ENCODE measurements at places on chromosomes 12 and 14.
A peak's percentile ranks its signal among the peaks of the same experiment; 100 is the strongest.

GRCh38 chr12:123062681-123063486 is 82.4 kb downstream of the ARL6IP4 start:
- peak; percentile 75 for DNase-seq

DNA sequence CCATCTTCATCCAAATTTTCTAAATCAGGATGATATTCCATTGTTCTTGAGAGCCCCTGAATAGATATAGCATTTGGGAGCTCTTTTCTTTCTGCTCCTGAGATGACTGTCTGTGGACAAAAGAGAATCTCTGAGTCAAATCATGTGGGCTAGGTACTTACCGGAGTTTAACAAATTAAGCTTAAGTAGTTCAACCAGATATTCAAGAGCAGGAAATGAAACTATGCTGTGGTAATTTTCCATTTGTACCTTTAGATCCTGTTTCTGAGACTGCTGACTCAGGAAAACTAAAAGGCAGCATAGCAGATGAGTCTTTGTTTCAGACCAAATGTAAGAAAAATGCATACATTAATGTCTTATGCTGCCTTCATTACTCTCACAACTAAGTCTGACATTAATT is at the start of gene CLEC7A:
Gene CLEC7A, minus strand, starts transcription at position 158 of the 400 bp plus-strand sequence. Its CDS starts 117 bp downstream, at position 41.
- no peak for DNase-seq

- DNase-seq, result peak; percentile 27
Observed at GRCh38 chr12:56257491-56258067, 605 bp downstream of the ANKRD52 start.

DNA sequence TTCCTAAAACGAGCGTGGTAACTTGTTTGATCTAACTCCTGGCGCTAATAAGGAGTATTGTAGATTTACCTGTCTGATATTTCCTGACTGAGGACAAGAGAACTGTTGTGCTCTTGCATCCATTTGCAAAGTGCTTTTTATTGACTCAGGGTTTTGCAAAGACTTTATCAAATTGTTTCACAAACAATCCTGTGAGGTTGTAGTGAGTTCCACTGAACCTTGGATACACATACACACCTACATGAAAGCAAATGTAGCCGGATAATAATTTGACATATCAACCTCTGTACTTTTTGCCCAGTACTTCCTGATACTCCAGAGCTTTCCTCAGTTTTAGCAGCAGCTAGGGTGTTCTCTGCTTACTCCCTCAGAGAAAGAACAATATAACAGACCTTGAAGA is 6.7 kb upstream of the PTGER2 start:
- no peak for DNase-seq

- DNase-seq, result no peak
Observed at GRCh38 chr12:92051441-92051840, 94.2 kb downstream of the BTG1 start.

DNA sequence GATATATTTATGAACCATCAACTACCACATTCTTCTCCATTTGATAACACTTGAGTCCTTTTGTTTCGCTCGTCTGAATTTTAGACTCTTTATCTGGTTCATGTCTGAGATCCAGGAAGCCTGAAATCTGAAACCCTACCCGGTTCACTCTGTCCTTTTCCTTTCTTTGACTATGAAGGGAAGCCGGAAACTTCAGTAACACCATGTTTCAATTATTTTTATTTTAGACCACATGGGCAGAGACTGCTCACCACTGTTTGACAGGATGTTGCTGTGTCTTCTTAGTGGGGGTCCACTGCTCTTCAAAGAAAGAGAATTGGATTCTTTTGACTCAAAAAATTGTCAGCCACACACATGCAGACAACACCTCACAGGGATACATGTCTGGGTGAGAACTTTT is 331.9 kb upstream of the FLRT2 start:
- no peak for DNase-seq

- no peak for DNase-seq
Observed at GRCh38 chr14:19729763-19730162, 13.6 kb upstream of the OR4Q3 start.

DNA sequence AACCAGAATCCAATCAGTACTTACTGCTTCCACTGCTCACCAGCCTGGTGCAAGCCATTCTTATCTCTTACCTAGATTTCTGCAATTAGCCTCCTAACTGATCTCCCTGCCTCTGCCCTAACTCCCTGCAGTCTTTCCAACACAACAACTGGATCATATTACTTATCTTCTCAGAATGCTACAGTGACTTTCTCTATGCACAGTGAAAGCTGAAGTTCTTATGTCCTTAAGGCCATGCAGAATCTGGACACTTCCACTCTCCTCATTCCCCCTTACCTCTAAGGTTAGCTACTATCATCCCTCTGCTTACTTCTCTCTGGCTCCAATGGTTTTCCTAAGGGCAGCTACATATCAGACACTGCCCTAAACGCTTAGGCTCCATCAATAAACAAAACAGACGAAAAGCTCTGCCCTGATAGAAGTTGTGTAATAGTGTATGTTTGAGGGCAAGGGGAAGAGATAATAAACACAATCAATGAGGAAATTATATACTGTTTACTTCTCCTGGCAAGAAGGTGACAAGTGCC is 4.0 kb downstream of the KTN1 start:
- DNase-seq, result no peak

DNA sequence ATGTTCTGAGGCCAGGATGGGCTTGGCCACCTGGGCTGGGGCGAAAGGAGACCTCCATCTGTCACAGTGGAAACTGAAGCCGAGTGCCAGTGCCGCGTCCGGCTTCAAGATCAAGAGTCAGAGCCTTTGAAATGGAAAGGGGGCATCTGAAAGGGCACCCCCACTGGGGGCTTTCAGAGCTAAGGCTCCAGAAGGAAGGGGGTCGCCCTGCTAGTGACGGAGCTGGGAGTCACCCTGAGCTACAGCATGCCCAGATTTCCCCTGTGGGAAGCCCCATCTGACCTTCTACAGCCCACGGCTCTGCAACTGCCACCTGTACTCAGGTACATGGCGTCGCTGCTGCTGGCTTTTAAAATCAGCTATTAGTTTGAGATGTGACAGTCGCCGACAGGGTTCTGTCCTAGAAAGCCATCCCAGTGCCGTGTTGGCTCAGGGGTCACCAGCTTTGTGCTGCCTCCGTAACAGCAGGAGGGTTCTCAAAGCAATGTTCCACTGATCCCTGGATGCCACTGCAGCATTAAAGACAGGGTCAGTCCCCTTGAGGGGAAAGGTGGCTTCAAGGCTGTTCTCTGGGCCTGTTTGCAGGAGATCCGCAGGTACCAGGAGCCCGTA is 31.5 kb downstream of the CCNK start:
- DNase-seq, result no peak

DNA sequence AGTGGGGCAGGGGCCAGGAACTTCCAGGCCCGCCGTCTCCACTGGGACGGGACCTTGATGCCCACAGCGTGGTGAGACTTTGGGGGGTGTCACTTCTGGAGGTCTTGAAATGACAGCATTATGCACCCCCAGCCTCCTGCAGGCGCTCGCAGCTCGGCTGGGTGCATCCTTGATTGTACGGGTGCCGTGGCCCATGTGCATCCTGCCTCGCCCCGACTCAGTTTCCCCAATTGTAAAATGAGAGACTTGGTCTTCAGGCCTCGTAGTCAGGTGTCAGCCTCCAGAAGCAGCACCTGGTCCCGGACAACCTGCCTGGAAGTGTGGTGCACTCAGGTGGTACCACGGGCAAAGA is 8.9 kb upstream of the PUS1 start:
- DNase-seq, result no peak

DNA sequence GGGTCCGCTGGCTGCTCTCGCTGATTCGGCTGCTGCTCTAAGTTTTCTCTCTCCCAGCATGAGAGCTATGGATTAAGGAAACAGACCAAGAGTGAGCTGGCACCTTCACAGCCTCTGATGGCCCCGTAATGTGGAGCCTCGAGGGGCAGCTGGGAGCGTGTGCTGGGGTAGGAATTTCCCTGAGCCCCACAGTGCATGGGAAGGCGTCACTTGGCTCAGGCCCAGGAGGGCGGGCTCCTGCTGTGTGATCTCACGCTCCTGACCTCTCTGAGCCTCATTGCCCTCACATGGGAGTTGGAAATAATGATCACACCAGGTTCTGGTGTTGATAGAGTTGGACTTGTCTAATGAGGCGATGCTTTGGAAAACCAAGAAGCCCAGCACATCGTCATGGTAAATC is 238.6 kb upstream of the CRY1 start:
- DNase-seq, result peak; percentile 8

- no peak for DNase-seq
Observed at GRCh38 chr12:11780521-11781101, 131.1 kb downstream of the ETV6 start.
